ENCODE measurements at places on chromosomes 3 and 15. TPM values are rescaled to one million over a fixed set of nuclear protein-coding genes. Genes with fewer than 3 reads are reported as not detected.

Gene RTP3
- not detected for polyA plus RNA-seq

DNA sequence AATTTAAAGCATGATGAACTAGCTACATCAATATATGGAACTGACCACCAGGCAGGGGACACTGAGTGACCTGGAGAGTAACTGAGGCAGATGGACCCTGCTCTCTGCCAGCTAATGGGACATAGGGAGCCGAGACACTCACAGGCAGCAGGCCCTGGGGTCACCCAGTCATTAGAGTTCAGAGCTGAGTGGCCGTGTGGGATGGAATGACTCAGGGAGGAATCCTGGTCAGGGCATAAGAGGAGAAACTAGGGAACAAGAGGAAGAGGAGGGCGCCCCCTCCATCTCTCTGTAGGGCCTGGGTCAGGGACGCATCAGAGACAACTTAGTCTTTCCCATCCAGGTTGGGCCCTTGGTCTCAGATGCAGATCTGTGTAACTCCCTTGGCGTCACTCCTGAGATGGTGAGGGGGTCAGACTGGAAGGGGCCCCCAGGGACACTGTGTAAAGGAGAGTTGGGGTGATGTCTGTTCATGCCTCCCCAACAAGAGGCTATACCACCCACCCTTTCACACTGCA is 39.8 kb downstream of the CCDC12 start:
- DNase-seq = no peak

- DNase-seq = no peak
These were observed 78.7 kb downstream of the FAIM start for GRCh38 chr3:138687236-138687635.

Gene PRR20G
- not detected for polyA plus RNA-seq

Gene DPH3
- polyA plus RNA-seq = 26.6 TPM

DNA sequence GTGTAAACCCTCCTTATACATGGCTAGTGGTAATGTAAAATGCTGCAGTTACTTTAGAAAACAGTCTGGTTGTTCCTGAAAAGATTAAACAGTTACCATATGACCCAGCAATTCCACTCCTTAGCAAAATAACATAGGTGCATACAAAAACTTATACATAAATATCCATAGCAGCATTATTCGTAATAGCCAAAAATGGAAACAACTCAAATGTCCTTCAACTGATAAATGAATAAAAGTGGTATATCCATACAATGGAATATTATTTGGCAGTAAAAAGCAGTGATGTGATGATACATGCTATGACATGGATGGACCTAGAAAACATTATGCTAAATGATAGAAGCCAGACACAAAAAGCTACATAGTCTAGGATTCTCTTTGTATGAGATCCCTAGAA is 31.6 kb upstream of the SIN3A start:
- no peak for DNase-seq

- DNase-seq = no peak
These were observed 35.8 kb upstream of the CHST2 start for GRCh38 chr3:143083781-143084180.

- DNase-seq = peak; percentile 70
These were observed at the start of gene IL17RC for GRCh38 chr3:9916734-9917680. IL17RC (plus strand) TSS chr3:9917098; CDS start chr3:9917316, 218 bp downstream.

Gene SCAANT1
- 0.53 TPM for polyA plus RNA-seq

GRCh38 chr3:187630404-187630803 is 39.8 kb downstream of the SST start:
- no peak for DNase-seq

DNA sequence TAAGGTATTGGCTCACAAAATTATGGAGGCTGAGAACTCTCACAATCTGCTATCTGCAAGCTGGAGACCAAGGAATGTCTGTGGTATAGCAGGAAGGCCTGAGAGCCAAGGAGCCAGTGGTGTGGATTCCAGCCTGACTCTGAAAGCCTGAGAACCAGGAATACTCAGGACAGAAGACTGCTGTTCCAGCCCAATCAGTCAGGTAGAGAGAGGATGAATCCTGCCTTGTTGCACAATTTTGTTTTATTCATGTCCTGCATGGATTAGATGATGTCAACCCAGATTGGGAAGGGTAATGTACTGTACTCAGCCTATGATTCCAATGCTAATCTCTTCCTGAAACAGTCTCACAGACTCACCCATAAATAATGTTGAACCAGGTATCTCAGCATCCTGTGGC is 312.4 kb upstream of the KCNMB2 start:
- no peak for DNase-seq

Gene LCTL
- polyA plus RNA-seq = 0.21 TPM

DNA sequence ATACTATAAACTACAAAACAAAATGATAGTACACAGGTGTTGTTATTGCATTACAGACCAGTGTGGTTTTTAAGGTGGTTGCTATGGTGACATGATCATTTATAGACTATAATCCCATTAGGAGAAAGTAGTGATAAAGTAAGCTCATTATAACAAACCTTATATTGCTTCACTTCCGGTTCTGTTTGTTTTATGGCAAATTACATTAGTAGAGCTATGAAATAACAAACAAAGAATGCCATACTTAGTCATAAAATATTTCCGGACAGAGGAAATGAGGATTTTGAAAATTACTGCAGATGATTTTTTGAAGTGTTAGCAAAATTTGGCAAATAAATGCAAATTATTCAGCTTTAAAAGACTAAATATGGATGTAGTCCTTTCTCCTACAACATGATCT is 640.4 kb upstream of the ARPP21 start:
- DNase-seq = no peak
